Mesenteric fat pad (tissue), 1 donor: ENCODE measurements at places on chromosomes 7 and 10. TPM values are rescaled to one million over a fixed set of nuclear protein-coding genes. Genes with fewer than 3 reads are reported as not detected.

The SFTPD gene
- total RNA-seq, result not detected

The VENTX gene
- total RNA-seq, result 4.0 TPM

The CACNB2 gene
- 0.19 TPM for total RNA-seq

The ZNF365 gene
- not detected for total RNA-seq

The NEUROG3 gene
- 0.71 TPM for total RNA-seq

The C7orf33 gene
- total RNA-seq, result not detected

The HOXA6 gene
- 3.1 TPM for total RNA-seq

The LEP gene
- 784 TPM for total RNA-seq

The ARHGEF35 gene
- 7.2 TPM for total RNA-seq

The PON3 gene
- total RNA-seq, result 2.7 TPM

- DNase-seq, result no peak
These were observed 57.9 kb downstream of the MTPN start for GRCh38 chr7:135919071-135919841.

DNA sequence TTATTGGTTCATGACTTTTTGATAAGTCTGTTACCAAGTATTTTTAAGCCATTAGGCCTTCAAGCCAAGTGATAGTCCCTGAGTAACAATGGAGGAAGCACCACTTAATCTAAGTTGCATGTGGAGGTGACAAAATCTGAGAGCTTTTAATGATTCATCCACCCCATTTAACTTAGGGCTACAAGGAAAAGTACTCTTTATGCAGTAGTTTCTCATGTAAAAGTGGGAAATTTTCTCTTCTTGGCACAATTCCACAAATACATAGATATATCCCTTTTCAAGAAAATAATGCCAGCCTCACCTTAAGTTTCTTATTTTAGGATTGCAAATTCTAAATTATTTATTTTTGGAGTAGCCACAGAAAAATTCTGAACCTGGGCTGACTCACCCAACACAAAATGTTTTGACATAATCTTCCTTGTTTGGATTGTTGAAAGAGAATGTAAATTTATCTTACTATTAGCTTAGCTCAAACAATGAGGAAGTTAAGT is 85.7 kb downstream of the SUGCT start:
- DNase-seq, result no peak

- DNase-seq, result no peak
These were observed 31.0 kb downstream of the SLIT1 start for GRCh38 chr10:97154781-97155180.

- no peak for DNase-seq
These were observed 214.2 kb upstream of the GHITM start for GRCh38 chr10:83925133-83925532.

GRCh38 chr7:34373940-34374339 is 284.1 kb upstream of the NPSR1 start:
- DNase-seq, result no peak

- DNase-seq, result no peak
These were observed 1269.5 kb downstream of the TYW1 start for GRCh38 chr7:68266004-68266579.

DNA sequence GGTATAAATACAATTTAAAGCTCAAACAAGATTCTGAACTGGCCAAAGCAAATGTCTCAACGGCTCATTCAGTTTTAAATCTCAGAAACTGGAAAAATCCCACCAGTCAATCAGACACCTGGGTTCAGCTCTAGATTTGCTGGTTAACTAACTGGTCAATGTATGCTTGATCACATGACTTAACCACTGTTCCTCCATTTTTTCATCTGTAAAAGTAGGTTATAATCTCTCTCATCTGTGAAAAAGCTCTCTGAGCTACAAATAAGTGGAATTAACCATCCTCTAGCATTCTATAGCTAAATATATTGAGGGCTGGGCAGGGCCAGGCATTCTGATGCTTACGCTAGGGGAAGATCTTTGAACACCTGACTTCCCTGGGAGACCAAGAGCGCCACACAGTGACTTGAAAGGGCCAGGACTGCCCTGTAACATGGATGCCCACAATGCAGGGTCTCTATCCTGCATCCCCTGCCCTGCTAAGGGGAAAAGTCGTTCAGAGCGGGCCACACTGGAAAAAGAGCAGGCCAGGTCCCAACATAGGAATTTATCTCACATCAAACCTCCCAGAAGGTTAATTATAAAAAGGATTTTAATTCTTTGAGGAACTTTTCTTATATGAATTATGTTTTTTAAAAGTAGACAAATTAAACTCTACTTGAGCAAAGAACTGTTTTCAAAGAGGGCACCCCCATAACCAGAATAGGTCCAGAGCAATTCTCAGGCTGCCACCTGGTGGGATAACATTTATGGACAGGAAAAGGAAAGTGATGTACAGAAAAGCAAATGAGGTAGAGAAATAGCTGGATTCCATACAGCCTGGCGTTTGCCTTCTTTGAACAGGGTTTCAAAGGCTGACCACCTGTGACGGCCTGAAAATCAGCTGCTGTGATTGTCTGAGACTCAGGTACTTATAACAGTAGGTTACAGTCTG is 1.8 kb downstream of the RP9 start:
- no peak for DNase-seq

DNA sequence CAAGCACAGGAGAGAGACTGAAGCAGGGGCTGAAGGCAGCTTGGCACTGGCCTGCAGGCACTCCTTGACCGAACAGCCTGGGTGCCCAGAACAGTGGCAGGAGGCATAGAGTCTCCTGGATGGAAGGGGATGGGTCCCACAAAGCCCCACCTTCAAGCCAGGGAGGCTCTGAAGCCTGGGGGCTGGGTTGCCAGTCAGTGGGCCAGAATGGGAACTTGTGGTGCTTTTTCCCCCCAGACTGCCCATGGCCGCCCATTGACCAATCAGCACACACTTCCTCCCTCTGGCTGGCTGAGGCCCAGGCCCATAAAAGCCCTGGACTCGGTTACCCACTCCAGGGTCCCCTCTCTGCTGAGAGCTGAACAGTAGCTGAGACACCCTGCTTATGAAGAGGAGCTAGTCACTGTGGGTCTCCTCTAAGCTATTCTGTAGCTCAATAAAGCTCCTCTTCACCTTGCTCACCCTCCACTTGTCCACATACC is 109.6 kb downstream of the ELAPOR2 start:
- no peak for DNase-seq

GRCh38 chr10:2948127-2948854 is 119.1 kb upstream of the PFKP start:
- no peak for DNase-seq

DNA sequence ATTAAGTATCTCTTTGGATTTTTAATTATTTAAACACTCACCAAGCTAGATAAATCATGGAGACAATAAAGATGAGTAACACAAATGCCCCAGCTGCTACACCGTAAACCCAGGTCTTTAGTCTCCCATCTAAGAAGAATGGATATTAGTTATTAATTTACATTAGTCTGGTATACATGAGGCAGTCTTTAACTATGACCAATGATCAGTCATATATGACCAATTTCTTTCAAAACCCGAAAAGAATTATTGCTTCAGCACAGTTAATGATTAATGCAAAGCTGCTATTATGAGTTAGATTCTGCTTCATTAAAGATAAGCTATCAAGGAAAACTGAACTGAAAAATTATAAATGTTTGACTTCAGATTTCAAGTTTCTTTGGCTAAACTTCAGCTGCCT is 402.9 kb downstream of the PHF14 start:
- no peak for DNase-seq

DNA sequence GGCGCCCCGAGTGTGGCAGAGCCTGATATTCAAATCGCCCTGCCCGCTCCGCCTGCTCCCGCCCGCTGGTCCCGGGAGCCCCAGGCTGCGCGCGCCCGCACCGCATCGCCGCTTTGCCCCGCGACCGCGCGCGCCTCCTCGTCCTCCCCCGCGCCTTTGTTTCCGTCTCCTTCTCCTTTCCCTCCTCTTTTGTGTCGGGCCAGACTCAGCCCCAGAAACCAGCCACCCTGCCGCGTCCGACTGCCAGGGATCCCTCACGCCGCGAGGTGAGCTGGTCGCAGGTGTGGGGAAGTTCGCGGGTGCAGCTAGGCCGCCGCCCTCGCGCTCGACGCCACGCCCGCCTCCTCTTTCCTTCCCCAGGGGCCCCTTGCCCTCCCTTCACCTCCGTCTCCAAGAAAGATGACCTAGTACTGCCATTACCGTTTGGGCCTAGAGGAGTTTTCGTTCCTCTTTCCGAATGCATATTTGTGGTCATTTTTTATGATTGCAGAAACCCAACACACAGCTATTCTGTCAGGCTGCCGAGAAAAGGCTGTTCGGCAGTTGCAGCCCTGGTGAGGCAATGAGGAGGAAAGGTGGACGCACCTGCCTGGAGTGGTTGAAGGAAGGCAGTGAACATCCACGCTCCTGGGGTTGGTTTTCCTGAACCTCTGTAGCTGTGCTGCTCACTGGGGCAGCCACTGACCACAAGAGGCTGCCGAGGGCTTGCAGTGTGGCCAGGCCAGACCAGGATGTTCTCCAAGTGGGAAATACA is 107.3 kb downstream of the SNX10 start:
- no peak for DNase-seq

DNA sequence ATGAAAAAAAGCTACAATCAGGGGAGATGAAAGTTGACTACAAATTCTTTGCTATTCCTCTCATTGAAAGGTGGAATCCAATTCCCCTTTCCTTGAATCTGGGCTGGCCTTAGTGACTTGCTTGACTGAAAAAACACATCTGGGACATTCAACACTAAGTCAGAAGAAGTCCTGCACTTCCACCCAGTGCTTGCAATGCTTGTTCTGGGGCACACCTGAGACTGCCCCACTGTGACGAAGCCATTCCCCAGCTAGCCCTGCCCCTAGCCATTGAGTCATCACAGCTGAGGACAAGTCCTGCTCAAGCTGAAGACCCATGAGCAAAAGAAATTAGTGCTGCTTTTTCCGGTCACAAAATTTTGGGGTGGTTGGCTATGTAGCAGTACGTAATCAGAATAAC is 19.2 kb upstream of the GRID1 start:
- peak; percentile 62 for DNase-seq

- DNase-seq, result no peak
These were observed 253.7 kb downstream of the DYNC1I1 start for GRCh38 chr7:96026010-96026409.

- DNase-seq, result no peak
These were observed 69.8 kb upstream of the STEAP1B start for GRCh38 chr7:22569586-22570321.

DNA sequence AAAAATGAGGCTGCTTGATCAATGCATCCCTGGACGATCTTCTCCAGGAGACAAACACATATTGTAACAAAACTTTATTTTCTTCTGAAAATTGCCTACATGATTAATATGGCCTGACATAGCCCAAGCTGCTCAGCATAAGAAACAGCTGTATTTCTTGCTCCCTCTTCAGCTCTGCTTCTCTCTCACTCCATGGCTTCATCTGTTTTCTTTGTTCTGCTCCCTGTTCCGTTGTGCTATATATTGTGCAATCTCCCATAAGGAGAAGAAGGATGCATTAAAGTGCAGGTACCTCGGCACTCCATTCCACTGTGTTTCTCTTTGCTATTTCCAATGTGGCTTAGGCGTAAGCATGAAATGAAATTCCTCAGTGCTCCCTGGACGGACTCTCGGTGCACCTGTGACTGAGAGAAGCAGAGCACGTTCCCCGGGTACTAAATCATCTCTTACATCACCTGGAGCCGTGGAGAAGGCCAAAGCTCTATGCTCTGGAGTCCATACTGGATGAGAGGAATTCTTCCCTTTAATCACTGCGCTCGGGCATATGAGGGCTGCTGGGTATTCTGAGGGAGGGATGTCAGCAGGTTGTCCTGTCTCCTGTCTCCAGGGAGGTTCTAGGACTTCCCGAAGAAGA is 254.3 kb downstream of the GALNT17 start:
- DNase-seq, result no peak

DNA sequence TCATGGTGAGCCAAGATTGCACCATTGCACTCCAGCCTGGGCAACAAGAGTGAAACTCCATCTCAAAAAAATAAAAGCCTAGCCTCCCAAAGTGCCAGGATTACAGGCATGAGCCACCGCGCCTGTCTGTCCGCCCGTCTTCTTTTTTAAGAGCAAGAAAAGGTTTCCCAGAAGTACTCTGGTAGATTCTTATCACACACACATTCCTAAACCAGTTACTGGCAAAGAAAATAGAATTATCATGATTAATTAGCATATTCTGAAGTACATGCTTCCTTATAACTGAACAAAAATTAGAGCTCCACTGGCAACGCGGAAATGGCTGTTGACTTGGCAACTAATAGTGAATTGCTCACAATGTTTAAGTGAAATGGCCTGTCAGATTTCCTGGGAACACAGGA is 87.0 kb downstream of the ADK start:
- no peak for DNase-seq

- DNase-seq, result no peak
These were observed 9.4 kb downstream of the SLC35B4 start for GRCh38 chr7:134307320-134307719.

DNA sequence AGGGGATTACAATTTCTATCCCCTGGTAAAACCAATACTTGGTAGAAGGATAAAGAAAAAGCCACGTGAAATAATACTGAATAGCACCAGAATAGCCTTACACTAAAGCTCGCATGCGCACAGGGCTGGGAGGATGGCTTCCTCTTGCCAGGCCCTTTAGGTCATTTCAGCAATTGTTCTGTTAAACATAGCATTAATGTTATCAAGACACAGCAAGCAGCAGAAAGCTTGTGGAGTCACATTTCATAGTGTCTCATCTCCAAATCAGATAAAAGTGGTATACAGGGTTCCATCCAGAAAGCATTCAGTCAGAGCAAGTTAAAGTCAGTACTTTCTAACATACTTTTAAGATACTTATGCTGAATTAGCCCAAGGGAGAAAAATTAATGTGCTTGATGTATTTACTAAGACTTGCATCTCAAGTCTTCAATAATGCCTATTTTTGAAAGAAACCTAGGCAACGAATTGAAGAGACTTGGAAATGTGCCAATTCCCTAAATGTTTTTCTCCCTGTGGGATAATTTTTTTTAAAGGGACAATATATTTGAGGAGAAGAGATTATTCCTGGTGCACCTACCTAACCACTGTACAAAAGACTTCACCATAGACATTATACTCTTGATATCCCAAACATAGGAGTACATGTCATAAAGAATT is 14.3 kb upstream of the NPM3 start:
- no peak for DNase-seq
